ENCODE measurements at places on chromosomes 13 and 19. TPM values are rescaled to one million over a fixed set of nuclear protein-coding genes. Genes with fewer than 3 reads are reported as not detected.
A peak's percentile ranks its signal among the peaks of the same experiment; 100 is the strongest.

LRRC63 gene
- 0.20 TPM for total RNA-seq

GRCh38 chr13:74289861-74290773, 155.9 kb upstream of the KLF12 start:
- peak; percentile 98 for DNase-seq

PTH2 gene
- total RNA-seq: not detected

KIR2DL1 gene
- not detected for total RNA-seq

- peak; percentile 10 for DNase-seq
Observed at GRCh38 chr13:30061217-30061616, 210.8 kb upstream of the UBL3 start.

PALM3 gene
- total RNA-seq: 0.70 TPM

DNA sequence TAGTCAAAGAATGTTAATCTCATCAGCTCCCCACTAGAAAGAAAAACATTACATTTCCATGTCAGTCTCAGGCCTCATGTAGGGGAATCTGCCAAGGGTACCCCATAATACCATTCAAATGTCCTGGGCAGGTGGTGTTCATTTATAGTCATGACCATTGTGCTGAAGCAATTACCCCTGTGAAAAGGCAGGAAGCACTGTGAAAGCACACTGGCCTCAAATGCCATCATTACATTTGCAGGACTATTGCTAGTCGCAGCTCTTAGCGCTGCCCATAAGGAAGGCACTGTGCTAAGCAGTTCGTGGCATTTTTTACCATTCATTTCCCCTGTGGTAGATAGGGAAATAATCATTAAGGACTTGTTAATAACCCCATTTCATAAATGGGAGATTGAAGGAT, 109.0 kb downstream of the LHFPL6 start:
- no peak for DNase-seq

RASIP1 gene
- total RNA-seq: 0.50 TPM

DNA sequence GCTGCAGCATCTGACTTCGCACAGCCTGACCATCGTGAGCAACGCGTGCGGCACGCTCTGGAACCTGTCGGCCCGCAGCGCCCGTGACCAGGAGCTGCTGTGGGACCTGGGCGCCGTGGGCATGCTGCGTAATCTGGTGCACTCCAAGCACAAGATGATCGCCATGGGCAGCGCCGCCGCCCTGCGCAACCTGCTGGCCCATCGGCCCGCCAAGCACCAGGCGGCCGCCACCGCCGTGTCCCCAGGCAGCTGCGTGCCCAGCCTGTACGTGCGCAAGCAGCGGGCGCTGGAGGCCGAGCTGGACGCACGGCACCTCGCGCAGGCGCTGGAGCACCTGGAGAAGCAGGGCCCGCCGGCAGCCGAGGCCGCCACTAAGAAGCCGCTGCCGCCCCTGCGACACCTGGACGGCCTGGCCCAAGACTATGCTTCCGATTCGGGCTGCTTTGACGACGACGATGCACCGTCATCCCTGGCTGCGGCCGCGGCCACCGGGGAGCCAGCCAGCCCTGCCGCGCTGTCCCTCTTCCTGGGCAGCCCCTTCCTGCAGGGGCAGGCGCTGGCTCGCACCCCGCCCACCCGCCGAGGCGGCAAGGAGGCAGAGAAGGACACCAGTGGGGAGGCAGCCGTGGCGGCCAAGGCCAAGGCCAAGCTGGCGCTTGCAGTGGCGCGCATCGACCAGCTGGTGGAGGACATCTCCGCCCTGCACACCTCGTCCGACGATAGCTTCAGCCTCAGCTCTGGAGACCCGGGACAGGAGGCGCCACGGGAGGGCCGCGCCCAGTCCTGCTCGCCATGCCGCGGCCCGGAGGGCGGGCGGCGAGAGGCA, 13.6 kb downstream of the C19orf25 start:
- peak; percentile 19 for DNase-seq
